ENCODE measurements at places on chromosomes 13 and 19.
A peak's percentile ranks its signal among the peaks of the same experiment; 100 is the strongest.

- DNase-seq: no peak
Measured at GRCh38 chr13:33096886-33097605, 80.8 kb downstream of the KL start.

DNA sequence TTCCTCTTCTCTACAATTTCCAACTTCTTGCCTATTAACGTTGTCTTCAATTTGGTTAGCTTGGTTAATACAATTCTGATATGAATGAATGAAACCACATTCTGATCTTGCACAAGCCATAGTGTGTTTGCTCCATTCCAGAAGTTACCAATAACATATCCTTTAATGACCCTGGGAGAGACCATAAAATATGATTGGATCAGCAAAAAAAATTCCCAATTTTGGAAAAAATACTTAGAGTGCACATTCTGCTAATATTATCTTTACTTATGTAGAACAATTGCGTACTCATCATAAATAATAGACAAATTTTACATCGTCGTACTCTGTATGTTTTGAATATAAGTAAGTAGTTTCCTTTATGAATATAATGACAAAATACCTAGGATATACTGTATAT, 117.2 kb downstream of the SLITRK5 start:
- DNase-seq: no peak

DNA sequence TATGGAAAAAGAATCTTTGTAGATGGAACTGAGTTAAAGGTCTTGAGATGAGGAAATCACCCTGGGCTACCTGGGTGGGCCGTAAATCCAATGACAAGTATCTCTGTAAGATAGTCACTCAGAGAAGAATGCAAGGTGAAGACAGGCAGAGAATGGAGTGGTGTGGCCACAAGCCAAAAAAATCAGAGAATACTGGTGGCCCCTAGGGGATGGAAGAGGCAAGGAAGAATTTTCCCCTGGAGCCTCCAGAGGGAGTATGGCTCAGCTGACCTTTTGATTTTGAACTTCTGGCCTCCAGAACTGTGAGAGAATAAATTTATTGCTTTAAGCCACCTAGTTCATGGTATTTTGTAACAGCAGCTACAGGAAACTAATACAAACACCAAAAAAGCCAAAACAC, 32.7 kb upstream of the CSNK1A1L start:
- no peak for DNase-seq

DNA sequence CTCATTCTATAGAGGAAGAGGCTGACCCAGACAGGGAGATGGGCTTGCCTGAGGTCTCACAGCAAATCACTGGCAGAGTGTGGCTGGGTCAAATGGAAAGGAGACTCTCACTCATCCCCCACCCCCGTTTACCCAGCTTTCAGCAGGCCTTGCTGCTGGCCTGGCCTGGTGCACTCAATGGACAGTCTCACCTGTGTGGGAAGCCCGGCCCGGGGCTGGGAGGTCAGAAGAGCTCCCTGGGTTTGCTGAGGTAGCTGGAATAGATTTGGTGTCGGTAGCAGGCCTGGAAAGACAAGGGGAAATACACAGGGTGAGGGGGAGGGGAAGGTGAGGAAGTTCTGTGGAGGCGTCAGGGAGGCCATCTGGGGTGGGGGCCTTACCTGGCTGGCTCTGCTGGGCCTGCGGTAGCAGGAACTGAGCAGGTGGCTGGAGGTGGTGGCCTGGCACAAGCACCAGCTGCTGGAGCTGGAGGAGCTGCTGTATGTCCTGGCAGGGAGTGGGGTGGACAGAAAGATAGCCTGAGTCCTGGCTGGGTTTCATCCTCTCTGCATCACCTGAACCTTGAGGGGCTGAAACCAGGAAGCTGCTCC, 23.5 kb downstream of the ZNF574 start:
- DNase-seq: no peak

GRCh38 chr19:38852231-38853044, 2.7 kb upstream of the HNRNPL start:
- peak; percentile 46 for DNase-seq

GRCh38 chr19:6103894-6104293, 6.4 kb downstream of the RFX2 start:
- DNase-seq: no peak

- no peak for DNase-seq
Measured at GRCh38 chr13:47433461-47434005, 536.7 kb upstream of the HTR2A start.

All from tibial nerve (tissue), 4 donors.